Kidney (tissue), 22 donors: ENCODE measurements at places on chromosomes 1 and 21. TPM values are rescaled to one million over a fixed set of nuclear protein-coding genes. Genes with fewer than 3 reads are reported as not detected.

DNA sequence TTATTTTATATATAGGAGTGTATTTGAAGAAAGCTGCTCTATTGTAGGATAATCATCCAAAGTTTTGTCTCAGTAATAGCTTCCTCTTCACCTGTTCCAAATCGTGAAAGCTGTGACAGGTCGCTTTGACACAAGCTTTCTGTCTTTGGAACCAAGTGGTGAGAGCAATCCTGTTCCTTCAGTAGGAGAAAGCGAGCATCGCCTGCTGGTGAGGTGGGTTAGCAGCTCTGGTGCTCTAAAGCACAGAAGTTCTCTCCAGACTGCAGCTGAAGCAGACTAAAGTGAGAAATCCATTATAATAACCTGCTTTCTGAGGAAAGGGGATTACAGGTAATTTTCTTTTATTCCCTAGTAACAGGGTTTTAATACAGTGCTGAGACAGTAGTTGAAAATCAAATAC lies 803.8 kb downstream of the ADGRL2 start:
- peak; percentile 37 for DNase-seq

- no peak for DNase-seq
Measured at GRCh38 chr1:55700359-55701130, 485.4 kb upstream of the USP24 start.

GRCh38 chr1:38563942-38564735 lies 295.4 kb downstream of the RRAGC start:
- DNase-seq = no peak

SHISAL2A gene
- 2.5 TPM for total RNA-seq

DNA sequence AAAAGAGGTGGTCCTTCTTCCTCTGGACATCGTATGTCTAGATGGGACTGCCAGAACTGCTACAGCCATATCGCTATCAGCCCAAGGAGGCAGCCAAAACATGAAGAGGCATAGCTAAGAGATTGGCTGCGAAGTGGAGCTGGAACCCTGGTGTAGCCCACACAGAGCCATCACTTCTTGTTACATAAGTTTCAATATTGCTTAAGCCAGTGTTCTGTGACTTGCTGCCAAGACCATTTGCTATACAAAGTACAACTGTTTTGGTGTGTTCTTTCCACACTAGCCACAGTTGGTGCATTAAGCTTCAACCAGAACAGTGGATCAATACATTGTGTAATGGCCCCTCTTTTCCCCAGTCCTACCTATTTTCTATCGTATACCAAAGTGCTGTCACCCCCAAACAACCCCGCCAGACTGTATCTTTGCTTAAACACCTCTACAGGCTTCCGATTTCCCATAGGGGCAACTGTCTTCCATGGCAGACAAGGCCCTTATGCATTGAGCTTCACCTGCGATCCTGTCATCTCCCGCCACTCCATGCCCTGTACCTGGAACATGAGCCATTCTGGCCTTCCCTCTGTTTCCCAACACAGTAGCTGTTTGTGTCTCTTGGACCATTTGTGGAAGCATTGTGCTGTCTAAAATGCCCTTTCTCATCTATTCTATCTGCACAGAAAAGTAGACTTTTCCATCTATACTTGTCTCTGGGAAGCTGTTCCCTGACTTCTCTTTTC lies 241.8 kb downstream of the TTLL7 start:
- no peak for DNase-seq

GRCh38 chr1:198919667-198920398 lies 281.0 kb downstream of the PTPRC start:
- DNase-seq = no peak

DNA sequence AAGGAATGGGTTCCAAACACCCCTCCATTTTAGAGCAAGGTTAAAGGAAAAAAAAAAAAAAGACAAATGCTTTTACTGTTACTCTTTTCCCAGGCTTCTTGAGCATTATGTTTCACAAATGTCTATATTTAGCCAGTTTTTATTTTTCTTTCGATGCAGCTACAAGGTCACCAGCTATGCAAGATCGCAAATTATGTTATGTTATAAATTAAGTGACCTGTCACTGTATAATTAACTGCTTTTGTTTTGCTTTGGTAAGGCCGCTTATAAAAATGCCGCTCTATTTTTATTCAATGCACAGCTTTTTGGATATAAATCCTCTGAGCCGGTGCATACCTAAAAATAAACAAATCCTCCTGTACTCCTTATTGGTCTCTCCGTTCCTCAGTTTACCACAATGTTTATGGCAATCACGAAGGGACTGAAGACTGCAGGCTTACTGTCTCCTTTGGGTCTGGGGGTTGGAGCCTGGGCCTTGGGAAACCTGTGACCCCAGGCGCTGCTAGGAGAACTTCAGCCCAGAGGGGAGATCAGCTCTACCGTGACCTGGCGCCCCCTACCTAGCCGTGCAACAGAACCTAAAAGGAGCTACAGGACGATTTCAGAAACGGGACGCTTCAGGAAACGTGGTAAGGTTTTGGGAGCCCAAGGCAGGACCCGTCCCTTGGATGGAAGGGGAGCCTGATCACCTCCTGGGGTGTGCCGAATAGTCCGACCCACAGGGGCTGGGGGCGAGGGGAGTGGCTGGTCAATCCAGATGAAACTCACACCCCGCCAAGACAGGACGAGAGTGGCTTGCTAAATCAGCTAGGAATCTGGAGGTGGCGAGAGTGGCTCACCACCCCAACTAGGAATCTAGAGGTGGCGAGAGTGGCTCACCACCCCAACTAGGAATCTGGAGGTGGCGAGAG lies 101.2 kb upstream of the CD55 start:
- no peak for DNase-seq

GRCh38 chr1:5684791-5685190 lies 307.4 kb downstream of the NPHP4 start:
- DNase-seq = no peak

OPTC gene
- not detected for total RNA-seq

RIPPLY3 gene
- total RNA-seq = 0.31 TPM

DNA sequence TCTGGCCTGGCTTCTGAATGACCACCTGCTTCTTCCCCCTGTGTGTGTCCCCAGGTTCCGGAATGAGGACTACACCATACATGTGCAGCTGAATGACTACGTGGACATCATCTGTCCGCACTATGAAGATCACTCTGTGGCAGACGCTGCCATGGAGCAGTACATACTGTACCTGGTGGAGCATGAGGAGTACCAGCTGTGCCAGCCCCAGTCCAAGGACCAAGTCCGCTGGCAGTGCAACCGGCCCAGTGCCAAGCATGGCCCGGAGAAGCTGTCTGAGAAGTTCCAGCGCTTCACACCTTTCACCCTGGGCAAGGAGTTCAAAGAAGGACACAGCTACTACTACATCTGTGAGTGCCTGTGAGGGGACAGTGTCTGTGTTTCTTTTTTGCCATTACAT lies 3.6 kb downstream of the EFNA1 start:
- no peak for DNase-seq

DNA sequence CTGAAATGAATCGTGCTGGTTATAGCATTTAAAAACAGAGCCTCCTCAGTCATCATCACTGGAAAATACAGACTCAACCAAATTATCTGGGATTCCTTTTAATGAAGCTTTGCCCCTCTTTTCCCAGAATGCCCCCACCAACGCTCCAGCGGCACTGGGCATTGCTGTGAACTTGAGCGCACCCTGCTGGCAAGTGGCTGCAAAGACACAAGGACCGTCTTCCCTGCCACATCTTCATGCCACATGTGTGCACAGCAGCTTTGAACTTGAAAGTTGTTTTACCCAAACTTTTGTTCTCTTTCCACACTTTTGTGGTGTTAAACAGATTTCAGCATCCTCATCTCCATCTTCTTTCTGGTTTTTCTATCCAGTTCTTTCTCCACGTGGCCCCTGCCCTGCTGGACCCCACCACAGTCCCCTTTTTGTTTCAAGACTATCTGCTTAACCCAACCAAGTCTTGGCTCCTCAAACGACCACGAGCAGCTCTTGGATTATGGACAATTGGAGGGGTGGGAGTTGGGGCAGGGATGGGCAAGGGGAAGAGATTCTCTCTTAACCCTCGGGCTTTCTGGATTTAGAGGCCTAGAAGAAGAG lies 12.8 kb upstream of the LMX1A start:
- peak; percentile 61 for DNase-seq

DNA sequence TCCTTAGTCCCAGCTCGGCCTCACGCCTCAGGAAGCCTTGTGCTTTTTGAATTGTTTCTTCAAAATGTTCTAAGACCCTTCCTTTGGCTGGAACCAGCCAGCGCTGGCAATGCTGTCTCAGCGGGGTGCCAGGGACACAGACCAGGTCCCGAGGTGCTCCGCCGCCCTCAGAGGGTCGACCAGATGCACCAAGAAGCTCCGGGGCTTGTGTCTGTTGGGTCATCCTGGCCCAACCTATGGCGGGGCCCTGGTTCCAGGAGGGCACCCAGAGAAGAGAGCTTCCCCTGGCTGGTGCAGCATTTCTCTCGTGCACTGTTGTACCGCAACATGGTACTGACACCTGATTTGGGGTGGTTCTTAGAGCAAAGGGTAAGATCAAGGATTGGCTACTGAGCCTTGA lies 40.1 kb upstream of the BECN2 start:
- no peak for DNase-seq

SLAMF6 gene
- 5.5 TPM for total RNA-seq

GRCh38 chr1:231059566-231060193 lies 19.6 kb upstream of the FAM89A start:
- DNase-seq = no peak

GRCh38 chr21:45357436-45358260 lies 47.3 kb upstream of the COL18A1 start:
- DNase-seq = peak; percentile 86

DNA sequence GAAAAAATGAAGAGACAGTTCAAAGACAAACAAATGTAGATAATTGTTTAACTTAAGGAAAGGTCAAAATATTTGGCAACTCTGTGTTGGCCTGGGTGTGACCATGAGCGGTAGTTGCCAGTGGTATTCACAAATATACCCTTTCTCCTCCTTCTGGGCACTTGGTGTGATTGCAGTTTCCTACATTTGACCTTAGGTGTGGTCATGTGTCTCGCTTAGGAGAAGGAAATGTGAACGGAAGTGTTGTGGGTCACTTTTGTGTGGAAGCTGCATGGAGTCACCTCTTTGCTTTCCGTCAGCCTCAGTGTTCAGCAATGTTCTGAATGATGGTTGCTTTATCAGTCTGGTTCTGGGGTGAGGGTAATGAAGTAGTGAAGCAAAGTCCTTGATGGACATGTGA lies 3.4 kb upstream of the PCSK9 start:
- DNase-seq = no peak

FAM177B gene
- total RNA-seq = 1.1 TPM
